ENCODE measurements at places on chromosomes 3 and 15. TPM values are rescaled to one million over a fixed set of nuclear protein-coding genes. Genes with fewer than 3 reads are reported as not detected.

DNA sequence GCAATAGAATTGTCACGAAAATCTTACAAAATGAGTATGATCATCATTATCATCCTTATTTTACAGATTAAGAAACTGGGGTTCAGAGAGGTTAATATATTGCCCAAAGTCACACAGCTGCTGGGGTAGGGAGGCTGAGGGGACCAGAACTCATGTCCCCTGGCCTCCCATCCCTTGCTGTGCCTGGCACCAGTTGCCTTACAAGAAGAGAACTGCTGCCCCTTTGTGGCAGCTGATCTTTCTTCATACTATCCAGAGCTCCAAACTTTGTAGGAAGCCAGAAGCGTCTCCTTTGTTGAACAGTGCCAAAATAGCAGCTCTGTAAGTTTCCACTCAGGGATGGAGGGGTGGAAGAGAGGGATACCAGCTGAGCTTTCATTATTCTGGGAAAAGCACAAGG lies 236.8 kb upstream of the TBC1D5 start:
- no peak for DNase-seq

The MESP1 gene
- total RNA-seq = 6.4 TPM

The SPRED1 gene
- total RNA-seq = 29.6 TPM

- DNase-seq = no peak
Observed at GRCh38 chr15:89067751-89068150, 20.5 kb upstream of the ABHD2 start.

The NIT2 gene
- 97.2 TPM for total RNA-seq

DNA sequence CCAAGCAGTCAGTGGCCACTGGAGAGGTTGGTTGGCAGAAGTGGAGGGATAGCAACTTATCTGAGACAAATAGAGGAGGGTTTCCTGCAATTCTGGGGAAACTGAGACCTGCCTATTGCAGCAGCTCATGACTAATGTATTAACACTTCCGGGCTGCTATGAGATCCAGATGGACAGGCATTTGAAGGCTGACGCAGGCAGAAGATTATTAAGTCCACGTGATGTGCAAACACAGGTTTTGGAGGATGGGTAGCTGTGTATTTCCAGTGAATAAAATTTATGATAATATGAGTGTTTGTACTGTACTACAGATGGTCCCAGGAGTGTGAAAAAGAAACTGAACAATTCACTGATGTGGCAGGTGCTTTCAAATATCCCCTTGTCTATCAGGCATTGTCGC lies 28.5 kb upstream of the CFAP161 start:
- no peak for DNase-seq

Measured in Panc1 (cell line).